ENCODE measurements at places on chromosomes 5 and 9.
A peak's percentile ranks its signal among the peaks of the same experiment; 100 is the strongest.

- DNase-seq = no peak
Measured at GRCh38 chr5:148730270-148730669, 75.9 kb upstream of the HTR4 start.

DNA sequence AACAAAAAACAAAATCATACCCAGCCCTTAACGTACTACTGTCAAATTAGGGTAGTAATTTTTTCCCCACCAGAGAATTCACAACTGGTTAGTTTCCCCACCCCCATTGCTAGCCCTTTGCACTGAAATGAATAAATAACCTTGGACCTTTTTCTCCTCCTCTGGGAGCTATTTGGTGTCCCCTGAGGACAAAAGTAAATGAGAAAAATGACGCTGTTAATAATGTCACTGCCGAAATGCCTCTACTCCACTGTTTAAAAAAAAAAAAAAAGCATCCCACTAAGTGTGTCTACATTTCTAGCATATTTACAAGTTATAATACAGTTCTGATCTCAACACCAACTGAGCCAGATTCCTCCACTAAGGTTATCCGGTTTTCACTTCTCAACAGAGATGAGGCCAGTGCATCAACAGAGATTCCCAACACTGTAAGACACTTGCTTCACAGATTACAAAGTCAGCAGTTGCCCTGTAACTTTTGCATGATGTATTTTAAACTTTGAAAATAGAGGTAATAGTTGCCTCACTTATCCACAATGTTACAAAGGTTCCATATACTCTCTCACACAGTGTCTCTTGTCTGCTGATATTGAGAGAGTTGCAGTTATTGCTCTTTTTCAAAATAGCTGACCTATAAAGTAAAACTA is 5.1 kb upstream of the NFIB start:
- DNase-seq = no peak

GRCh38 chr5:180470361-180470760 is 23.8 kb upstream of the CNOT6 start:
- DNase-seq = no peak

GRCh38 chr5:65728218-65728617 is 6.2 kb downstream of the NLN start:
- no peak for DNase-seq

DNA sequence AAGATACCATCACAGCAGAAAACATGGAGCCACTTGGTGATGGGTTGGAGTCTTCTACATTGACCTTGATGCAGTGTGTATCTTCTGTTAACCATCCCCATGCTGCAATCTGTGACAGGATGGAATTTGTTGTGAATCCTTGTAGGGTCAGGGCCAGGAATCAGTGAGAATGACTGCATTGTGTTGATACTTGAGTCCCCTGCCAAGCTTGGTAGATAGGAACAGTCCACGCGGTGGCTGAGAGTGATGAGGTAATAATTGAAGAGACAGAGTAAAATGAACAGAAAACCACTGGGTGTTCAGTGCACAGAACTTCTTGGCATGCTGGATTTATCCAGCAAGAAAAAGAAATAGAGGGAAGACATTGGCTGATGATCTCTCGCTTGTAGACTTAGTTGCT is 217.5 kb downstream of the MAN2A1 start:
- DNase-seq = no peak

DNA sequence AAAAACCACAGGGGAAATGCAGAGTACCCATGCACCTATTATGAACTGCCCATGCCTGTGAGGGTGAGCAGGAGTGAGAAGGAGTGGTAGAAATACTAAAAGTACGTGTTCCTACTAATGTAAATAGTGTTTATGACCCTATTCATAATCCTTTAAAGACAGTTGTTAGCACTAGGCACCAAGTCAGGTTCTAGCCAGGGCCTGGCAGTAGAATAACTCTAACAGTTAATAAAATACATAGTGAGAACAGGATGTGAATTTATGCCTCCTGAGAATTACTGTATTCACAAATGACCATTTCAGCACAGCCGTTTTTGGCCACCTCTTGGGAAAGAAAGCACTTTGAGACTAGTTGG is 103.2 kb upstream of the TARS1 start:
- DNase-seq = no peak

GRCh38 chr5:121719255-121719654 is 132.4 kb upstream of the FTMT start:
- no peak for DNase-seq

DNA sequence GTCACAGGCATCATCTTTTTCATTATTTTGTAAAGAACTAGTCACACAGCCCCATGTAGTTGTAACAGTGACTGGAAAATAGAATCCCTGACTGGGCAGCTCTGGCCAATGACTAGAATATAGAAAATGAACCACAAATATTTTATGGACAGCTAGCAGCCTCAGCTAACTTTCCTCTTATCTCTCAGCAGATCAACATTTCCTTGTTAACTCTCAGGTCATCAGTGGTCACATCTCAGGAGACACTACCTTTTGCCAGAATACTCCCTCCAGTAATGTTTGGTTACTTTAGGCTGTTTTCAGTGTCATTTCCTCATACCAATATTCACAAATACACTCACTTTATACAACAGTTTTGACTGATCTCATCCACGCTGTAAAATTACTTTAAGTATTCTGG is 43.9 kb downstream of the FAM169A start:
- no peak for DNase-seq

GRCh38 chr5:172503925-172504700 is 49.8 kb upstream of the SH3PXD2B start:
- DNase-seq = peak; percentile 39

DNA sequence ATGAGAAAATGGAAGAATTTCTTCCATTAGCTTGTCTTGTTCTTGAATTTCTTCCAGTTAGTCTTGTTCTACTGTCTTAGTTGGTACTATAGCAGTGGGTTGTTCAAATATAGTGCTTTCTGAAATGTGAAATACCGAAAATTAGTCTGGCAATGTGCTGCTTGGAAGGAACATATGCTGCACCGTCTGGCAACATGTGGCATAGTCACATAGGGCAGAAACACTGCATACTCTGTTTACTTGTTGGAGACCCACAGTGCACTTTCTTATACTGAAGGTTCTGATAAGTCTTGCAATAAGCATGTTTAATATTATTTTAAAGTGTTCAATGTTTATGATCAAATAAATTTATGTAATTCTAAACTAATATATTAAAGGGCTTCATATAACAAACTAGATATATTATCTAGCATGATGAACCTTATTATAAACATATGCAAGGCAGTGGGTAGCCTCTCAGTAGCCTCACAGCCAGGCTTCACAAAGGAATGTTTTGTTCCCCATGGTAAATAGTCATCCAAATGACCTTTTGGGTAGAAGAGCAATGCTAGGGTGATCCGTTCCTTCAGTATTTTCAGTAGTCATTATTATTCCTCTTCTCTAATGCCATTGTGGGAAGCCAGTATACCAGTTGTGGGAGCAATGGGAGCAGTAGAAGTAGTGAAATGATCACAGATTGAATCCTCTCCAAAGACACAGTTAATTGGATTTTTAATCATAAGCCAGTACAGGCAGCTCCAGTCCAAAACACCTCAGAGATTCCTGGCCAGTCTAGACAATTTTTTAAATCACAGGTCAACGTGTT is 1106.7 kb downstream of the DTWD2 start:
- DNase-seq = no peak

GRCh38 chr9:3916984-3917383 is 382.9 kb downstream of the GLIS3 start:
- DNase-seq = no peak

DNA sequence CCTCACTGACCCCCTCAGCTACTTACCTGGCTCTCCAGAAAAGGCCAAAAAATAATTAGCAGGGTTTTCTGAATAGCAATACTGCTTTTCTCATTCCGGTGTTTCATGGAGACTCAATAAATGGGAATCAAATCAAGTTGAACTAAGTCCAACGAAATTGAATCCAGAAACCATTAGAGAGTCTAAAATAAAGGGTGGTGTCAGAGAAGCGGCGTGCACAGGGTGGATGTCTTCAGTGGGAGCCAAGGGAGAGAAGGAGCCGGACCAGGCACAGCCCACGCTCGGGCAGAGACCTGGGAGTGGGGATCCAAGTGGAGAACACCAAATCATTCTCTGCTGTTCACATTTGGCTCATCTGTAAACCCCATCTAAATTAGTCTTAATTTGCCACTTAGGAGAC is 40.2 kb upstream of the WWC1 start:
- no peak for DNase-seq
